ENCODE measurements at places on chromosomes 3 and 15.

GRCh38 chr3:24963762-24964625 is 464.1 kb upstream of the RARB start:
- no peak for DNase-seq

DNA sequence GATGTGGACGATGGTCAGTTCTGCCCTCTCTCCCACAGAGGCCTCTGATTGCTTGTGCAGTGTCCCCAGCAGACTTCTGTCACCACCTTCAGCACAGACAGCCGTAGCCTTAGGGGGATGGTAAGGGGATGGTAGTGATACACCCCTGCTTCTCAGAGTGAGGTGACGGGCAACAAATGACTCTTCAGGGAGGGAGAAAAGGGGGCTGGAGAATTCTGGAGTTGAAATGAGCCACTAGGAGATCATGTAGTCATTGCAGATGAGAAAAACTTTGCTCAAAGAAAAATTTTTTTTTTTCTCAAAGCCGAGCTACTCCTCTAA is 29.6 kb upstream of the TIMP4 start:
- DNase-seq = no peak

GRCh38 chr3:154285221-154285620 is 39.1 kb downstream of the DHX36 start:
- DNase-seq = no peak

DNA sequence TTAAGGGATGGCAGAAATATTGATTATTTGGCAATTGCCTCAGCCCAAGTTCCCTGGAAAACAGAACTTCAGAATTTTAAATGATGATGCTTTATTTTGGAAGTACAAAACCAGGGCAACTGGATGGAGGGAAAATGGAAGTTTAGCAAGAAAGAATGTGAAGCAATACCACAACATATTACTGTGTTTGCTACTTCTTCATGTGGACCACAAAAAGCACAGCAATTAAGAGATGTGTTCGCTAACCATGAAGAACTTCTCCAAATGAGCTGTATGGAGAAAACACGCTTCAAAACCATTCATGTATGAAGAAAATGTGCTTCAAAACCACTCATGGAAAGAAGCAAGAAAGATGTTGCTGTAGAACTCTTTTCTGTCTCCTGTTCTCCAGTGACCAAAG is 64.7 kb upstream of the ARL6 start:
- no peak for DNase-seq

DNA sequence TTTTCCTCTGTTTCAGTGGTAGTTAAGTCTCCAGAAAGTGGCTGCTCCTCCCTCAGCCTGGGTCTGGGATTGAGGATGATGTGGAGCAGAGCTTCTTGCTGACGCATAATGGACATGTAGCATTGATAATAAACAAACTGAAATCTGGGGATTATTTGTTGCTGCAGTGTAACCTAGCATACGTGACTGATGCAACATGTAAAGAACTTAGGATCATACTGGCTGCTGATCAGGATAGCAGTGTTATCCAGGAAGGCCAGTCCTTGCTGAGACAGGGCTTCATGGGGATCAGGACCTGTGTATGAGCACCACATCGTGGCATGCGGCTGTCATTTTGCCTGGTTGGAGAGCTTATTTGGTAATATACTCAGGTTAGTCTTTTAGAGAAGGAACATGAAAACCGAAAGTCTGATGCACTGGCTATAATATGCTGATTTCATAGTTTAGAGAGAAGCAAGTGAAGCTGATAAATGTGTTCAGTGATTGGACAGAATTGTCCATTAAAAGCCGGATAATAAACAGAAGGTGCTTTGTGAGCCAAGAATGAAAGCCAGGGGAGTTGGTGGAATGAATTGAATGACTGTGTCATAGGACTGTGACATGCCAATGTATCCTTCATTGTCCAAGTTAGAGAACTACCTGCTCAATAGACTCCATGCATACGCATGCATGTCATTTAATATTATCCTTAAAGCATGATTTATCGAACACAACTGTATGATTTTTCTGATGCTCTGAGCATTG is 4.1 kb downstream of the MINAR1 start:
- no peak for DNase-seq

DNA sequence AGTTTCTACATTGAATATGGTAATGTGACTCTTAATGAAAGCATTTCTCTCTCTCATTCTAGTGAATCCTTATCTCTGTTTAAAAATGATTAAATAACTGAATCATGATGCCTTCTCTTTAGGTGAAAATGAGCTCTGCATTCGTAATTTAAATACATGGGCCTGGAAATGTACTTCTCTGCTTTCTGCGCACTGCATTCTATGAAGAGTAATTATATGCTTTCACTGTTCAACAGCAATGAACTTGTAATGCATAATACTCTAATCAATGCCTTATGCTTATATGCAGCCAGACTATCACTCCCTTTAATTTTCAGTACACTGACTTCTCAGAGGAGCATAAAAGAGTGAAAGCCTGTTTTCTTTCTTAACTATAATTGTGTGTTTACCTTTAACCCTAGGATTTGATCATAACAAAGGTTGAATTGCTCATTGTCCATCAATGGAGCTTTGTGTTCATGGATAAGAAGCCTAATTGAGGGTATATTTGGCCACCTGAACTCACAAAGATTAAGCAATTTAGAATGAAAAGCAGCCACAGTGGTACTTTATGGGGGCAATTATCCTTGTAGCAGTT is 330.8 kb upstream of the PDZRN3 start:
- DNase-seq = no peak

DNA sequence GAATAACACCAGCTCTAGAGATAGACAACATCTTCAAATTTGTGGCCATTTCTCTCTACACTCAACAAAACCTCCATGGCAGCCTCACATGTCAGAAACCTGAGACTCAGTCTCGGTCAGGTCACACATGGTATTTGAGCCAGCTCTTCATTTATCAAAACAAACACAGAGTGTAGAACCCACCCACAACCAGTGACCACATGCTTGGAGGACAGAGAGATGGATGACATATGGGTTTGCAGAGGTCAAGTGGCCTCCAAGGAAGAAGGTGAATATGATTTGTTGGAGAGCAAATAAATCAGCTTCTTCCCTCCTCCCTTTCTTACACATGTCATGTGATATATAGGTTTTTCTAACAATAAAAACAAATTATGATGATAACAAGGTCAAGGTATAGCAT is 278.1 kb upstream of the LRTM1 start:
- DNase-seq = no peak

Data from substantia nigra (tissue), 51 donors.